ENCODE measurements at places on chromosomes 3 and 15.

DNA sequence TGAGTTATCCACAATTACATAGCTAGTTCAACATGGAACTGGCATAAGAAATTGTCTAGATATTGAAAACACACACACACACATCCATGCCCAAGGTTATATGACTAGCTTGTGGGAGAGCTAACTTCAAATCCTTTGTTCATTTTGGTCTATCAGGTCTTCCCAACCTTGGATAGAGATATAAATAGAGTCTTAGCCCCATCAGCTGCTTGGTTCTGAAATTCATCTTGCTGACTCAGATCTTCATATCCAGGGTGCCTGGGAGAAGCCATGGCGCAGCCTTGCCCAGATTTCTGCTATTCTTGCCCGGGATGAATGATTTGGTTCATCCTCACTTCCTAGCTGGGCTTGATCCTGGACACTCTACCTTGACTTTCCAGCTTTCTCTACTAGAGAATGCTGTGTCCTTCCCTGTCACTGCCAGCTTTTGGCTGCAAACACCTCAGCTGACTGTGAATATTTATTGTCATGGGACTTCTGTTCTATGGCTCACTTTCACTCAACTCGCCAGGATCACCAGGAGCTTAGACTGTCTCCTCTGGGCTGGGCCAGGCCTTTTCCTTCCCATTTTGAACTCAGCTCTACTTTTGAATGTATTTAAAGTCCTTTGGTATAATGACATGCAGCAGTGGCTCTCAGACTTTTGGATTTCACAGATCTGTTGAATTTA lies 324.4 kb downstream of the AGBL1 start:
- no peak for DNase-seq

- DNase-seq, result peak; percentile 9
Measured at GRCh38 chr3:59573911-59574310, 524.1 kb upstream of the CFAP20DC start.

- DNase-seq, result no peak
Measured at GRCh38 chr3:27097182-27097581, 272.0 kb downstream of the NEK10 start.

GRCh38 chr15:80613762-80614365 lies 81.2 kb upstream of the ABHD17C start:
- DNase-seq, result no peak

- DNase-seq, result peak; percentile 19
Measured at GRCh38 chr3:129358772-129359371, 69.6 kb downstream of the EFCAB12 start.

DNA sequence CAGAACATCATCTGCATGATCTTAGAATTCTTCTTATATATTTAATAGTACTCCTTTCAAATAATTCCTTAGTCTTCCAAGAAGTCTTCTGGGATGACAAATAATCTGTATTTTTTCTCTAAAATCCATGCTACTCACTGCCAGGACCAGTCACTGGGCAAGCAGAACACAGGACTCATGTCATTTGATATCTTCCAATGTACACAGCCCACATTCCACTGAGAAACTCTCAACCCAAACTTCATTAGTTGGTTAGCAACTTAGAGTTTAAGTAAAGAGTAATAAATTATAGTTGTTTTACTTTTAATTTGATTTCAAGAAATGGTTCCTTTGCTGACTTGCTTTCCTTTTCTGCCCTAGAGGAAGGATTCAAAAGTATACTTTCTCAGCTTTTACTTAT lies 317.0 kb downstream of the VGLL3 start:
- DNase-seq, result no peak

DNA sequence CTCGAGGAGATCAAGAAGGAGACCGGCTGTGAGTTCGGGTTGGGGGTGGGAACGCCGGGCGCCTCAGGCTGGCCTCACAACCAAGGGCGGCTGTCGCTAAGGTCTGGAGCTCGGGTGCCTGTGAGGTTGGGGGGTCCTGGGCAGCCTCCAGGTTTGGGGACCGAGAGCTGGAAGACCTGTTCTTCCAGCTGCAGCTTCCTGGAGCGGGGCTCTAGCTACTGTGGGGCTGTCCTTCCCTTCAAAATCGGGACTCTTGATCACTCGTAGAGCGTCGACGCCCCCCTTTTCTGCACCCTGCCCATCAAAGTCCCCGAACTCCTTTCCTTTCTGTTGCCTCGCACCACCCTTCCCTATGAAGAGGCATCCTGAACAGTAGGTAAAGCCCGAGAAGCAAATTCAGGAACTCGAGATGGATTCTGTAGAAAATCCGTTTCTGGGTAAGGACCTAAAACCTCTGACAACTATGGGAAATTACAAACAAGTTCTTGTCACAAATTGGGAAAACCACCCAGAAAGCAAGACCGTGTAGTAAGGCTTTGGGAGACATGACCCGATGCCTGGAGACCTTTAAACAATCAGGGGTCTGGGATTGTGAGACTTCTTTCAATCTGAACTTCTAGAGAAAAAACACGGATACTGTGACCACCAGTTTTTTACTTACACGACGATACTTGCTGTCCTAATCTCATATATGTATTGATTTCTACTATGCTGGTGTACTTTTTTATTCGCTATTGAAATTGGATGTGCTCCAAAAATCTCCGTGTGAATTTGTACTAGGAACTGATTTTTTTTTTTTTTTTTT lies 556 bp downstream of the CHP1 start:
- DNase-seq, result no peak

- peak; percentile 12 for DNase-seq
Measured at GRCh38 chr3:65811086-65811761, 227.5 kb downstream of the MAGI1 start.

DNA sequence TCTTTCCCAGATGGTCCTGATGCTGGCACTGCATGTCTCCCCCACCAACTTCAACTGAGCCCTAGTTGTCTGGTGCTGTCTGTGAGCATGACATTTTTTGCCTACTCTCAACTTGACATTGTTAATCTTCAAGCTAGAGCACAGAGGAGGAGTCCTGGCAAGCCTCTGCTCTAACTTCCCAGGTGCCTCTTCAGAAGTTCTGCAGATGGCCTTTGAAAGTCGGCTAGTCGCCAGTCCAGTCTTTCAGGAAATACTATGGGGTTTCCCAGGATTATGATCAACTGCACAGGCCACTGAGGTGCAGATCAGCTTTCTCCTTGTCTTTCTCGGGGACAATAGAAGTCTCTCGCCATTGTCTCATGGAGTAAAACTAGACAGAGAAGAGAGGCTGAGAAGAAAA lies 86.7 kb downstream of the ST8SIA2 start:
- no peak for DNase-seq

- no peak for DNase-seq
Measured at GRCh38 chr3:22358334-22358733, 607.3 kb upstream of the ZNF385D start.

Data from ELR (cell line).